Kidney glomerular epithelial cell (primary cell): ENCODE measurements at places on chromosomes 5 and 9.

DNA sequence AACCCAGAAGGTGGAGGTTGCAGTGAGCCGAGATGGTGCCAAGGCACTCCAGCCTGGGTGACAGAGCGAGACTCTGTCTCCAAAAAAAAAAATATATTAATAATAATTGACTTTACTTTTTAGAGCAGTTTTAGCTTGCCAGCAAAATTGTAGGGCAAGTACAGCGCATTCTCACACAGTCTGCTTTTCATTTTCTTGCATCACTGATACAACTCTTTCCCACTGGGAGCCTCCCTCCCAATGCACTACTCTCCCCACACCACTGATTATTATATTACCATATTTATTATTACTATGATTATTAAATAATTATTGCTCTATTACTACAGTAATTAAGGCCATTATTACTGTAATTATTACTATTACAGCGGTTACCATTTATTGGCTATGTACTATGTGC, 212.8 kb downstream of the GNA14 start:
- no peak for DNase-seq

GRCh38 chr5:173629628-173630027, 13.2 kb upstream of the BOD1 start:
- DNase-seq = no peak

GRCh38 chr5:67318746-67319145, 122.1 kb upstream of the CD180 start:
- no peak for DNase-seq

GRCh38 chr9:109336409-109336808, 15.6 kb upstream of the EPB41L4B start:
- DNase-seq = no peak

GRCh38 chr5:132971483-132972435, 8.3 kb upstream of the AFF4 start:
- DNase-seq = no peak

GRCh38 chr5:177595026-177595585, 3.1 kb downstream of the TMED9 start:
- no peak for DNase-seq

- DNase-seq = no peak
These were observed 248.1 kb upstream of the IZUMO3 start for GRCh38 chr9:24793787-24794186.
